ENCODE measurements at places on chromosomes 16 and 17. TPM values are rescaled to one million over a fixed set of nuclear protein-coding genes. Genes with fewer than 3 reads are reported as not detected.

Gene KRT33A
- total RNA-seq: not detected

DNA sequence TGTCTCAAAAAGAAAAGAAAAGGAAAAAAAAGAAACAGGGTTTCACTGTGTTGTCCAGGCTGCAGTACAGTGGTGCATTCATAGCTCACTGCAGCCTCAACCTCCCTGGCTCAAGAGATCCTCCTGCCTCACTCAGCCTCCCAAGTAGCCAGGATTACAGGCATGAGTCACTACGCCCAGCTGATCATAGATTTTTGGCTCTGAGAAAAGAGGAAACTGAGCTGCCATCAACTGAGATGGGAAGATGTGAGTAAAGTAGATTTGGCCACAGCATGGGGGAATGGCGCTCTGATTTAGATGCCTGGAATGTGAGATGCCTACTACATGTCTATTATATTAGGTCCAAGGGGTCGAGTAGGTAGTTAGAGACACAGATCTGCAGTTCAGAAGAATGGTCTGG lies 5.9 kb upstream of the NAGS start:
- no peak for ATAC-seq

DNA sequence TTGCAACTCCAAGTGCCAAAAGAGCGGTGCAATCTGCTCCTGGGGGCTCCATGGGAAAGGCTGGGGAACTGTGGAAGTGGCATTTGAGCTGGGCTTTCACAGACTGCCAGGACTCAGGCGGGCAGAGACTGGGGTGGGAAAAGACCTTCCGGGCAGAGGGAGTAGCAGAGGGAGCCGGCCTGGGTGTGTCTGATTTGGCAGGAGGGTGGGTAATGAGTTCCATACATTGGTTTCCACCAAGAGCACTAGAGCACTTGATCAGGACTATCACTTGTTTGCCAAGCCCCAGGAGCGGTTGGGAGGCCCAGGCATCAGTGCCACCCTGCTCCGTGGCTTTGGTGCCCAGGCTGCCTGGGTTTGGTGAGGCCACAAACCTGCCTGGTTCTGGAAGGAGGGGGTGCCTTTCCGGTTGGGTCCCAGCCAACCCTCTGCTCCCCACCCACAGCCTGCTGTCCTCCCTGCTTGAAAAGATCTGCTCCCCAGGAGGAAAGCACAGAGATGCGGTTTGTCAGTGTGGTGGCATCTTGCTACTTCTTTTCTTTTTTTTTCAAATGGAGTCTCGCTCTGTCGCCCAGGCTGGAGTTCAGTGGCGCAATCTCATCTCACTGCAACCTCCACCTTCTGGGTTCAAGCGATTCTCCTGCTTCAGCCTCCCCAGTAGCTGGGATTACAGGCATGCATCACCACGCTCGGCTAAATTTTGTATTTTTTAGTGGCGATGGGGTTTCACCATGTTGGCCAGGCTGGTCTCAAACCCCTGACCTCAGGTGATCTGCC lies 3.5 kb upstream of the TRIM47 start:
- ATAC-seq: no peak

Gene PRAC1
- not detected for total RNA-seq

DNA sequence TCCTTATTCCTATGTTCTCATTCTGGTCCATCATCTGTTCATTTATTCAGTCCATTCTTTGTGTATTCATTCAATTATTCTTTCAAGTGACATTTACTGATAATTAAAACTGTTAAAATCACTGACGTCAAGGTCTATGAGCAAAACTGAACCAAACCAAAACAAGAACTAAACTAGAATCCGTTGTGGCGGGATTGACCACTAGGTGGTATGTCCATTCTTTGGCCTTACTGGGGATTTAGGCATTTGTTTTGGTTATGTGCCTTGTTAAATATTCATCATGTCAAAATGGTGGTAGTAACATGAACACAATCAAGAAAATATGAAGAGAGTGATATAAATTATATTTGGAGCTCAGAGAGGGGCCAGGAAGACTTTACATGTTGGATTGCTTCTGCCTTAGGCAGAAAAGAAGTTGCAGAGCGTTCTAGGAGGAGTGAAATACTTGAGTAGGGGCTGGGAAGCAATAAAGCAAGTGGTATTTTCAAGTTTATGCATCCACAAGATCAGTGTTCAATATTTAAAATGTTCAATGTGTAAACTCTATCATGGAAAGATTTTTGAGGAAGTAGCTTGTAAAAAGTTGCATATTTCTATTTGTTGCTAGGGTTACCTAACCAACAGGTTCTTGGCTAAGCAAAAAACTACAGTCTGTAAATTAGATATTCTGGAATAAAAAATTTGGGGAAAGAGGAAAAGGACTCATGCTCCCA lies 129.0 kb downstream of the CDH13 start:
- ATAC-seq: no peak

Gene PCGF2
- total RNA-seq: 9.5 TPM
